Kidney epithelial cell (primary cell): ENCODE measurements at places on chromosomes 12 and 14.

- DNase-seq, result no peak
Measured at GRCh38 chr12:58530742-58531062, 389.6 kb downstream of the LRIG3 start.

GRCh38 chr12:95141310-95141709 lies 67.9 kb upstream of the NR2C1 start:
- no peak for DNase-seq

DNA sequence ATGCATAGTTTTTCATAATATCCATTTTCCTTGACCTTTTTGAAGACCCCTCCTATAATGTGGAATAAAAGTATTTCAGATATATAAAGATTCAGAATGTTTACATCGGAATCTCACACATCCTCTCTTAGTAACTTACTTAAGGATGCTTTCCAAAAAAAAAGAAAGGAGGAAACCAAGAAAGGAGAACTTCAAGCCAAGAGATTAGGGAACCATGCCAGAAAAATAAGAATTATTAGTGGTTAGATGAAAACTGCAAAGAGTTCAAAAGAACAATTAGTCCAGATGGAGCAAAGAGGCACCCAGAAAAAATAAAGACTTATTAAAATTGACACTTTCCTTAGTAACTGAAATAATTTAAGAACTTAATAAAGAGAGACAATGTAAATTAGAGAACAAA lies 179.2 kb downstream of the DUSP6 start:
- no peak for DNase-seq

- no peak for DNase-seq
Measured at GRCh38 chr12:2154050-2154449, 101.3 kb downstream of the CACNA1C start.

- no peak for DNase-seq
Measured at GRCh38 chr12:9763025-9763424, 2.3 kb upstream of the CD69 start.

- DNase-seq, result no peak
Measured at GRCh38 chr14:100442498-100443490, 119.7 kb downstream of the SLC25A47 start.

DNA sequence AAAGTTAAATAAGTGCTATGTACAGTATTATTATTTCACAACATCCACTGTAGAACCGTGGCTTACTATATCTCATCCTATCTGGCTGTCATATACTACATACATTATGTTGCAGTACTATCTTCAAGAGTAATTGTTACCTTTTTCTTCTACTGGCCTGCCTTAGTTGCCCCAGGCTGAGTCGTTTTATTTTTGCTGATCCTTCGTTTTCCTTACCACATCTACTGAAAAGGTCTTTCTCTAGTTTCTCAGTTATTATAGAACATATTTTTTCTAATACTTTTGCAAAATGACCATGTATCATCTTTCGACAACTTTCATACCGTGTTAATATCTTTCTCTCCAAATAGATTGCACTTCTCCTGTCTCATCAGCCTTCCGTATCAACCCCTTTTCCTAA lies 523.1 kb downstream of the SOX5 start:
- no peak for DNase-seq

DNA sequence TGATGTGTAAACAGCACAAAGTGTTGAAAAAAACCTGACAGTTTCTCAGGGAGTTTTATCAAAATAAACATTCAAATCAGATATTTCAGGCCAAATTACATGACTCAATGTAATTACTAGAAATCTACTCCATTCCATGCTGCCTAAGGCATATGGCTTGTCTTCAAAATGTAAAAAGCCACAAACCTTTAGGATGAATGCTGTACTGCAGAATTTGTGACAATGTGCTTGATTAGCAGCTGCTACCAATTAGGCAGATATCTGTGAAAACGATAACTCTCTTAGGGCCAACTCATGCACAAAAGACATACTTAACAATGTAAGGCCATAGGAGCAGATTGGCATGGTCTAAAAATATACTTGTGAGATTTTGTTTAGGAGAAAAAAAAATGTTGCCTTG lies 267.0 kb downstream of the DACT1 start:
- DNase-seq, result no peak

DNA sequence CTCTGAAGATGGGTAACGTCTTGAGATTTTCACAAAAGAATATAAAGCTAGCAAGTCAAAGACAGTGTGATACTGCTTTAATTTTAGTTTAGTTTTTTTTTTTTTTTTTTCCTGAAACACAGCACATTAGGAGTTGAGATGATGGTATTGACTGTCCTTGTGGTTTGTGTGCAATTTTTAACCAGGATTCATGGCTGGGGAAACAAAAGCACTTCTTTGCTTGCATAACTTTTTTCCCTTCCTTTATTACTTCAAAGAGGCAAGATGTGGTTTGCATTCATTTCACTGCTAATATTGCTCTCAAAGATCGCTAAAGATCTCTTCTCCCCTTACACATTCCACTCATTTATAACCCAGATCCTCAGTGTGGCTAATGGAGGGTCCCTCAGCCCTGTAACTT lies 157.1 kb upstream of the PZP start:
- DNase-seq, result peak; percentile 43

DNA sequence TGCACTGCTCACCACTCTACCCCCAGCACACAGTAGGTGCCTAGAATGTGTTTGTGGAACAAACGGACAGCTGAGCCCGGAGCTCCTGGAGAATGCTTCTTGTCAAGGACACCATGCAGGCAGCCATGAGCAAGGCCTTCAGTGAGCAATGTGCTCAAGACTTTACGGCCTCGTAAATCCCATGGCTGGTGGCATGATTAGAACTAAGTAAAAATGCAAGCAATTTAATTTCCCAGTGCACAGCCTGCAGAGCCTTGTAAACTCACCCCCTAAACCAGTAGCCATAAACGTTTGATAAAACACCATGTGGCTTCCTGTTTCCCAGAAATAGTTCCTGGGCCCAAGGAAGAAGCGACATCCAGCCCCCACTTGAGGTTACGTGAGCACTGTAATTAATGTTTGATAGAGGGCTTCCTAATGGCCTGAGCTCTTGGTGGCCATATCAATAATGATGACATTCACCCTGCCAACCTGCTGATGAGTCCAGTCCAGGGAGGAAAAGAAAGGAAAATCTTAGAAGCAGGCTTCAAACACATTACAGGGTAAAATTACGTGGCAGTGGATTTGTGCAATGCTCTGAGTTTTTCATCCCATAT lies 36.4 kb upstream of the FICD start:
- no peak for DNase-seq

DNA sequence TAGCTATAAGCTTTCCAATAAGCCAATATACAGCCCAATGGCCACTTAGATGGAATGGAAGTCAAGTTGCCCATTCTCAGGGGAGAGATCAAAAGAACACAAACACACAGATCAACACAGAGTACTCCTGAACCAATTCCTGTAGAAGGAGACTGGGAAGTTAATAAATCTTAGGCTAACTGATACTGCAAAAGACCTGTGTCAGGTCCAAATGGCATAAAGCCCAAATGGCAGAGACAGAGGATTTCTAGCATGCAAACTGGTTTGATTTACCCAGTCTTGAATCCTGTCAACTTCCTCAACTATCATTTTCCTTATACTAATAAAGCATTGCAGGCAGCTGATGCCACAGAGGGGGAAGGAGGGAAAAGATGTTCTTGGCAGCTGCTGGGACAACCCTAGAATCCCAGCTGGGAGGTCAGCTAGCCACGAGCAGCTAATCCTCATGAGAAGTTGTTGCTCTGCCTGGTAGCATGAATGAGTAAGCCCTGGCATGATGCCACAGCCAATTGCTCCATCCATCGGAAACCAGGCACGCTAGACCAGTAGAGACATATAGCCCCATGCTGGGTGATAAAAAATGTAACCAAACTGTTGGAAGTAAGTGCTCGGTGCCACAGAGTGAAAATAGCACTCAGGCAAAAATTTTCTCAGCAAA lies 26.2 kb downstream of the ANG start:
- DNase-seq, result no peak

DNA sequence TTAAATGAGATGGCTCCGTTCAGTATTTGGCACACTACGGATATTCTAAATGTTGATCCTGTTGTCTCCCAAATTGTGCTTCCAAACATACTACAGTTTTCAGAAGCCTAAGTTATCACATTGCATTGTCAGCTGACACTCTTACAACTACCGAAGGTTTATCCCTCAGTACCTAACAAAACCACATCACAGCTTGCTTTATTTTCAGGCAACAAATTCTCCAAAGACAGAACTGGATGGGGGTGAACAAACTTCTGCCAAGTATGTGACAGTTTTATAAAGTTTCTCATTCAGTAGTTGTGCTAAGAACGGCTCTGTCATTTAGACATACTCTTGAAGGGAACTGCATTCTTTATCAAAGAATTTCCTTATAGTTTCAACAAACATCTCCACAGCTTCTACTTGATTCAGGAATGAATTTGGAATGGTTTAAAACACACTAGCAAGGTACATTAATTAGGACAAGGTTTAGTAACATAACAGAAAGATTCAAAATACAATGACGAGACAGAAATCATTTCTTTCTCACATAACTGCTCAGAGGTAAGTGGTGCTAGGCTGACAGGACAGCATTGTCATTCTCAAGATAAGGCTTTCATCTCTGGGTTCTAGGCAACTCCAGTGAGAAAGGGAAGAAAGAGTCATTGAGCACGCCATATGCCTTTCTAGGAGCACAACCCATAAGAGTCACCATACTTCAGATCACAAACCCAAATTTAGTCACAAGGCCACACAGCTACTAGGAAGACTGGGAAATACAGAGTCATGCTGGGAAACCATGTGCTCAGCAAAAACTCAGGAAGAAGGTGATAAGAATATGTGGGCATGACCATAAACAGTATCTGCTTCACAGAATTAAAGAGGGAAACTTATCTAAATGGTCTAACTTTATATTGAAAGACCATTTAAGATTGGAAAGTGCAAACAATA lies 100.7 kb downstream of the DUSP6 start:
- no peak for DNase-seq

- DNase-seq, result no peak
Measured at GRCh38 chr14:61632807-61633206, 62.5 kb upstream of the HIF1A start.

DNA sequence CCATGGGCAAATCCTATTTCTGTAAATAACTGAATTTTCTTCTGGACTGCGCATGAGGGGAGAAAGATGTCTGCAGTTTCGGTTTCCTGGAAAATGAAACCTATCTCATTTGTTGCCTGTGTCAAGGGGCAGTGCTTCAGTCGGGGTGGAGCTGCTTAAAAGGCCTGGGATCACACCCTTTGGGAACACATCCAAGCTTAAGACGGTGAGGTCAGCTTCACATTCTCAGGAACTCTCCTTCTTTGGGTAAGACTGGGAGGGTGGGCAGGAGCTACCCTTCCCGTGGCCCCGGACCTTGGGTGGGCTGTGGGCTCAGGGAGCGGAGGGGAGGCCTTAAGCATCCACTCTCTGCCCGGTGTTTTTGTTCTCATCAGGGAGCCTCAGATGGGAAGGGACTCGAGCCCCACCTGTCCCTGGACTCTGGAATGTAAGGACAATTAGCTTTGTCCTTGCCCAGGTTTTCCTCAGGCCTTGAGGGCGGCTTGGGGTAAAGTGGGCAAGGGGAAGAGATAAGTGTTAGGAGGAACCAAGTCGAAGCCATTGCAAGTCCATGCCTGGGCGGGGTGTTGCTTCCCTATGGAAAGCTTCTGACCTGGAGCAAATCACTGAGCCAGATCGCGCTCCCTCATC lies at the start of gene IFI27:
Gene IFI27, plus strand, starts transcription at position 185 of the 630 bp plus-strand sequence.
- no peak for DNase-seq

- DNase-seq, result no peak
Measured at GRCh38 chr12:22318108-22318737, 16.3 kb downstream of the ST8SIA1 start.

DNA sequence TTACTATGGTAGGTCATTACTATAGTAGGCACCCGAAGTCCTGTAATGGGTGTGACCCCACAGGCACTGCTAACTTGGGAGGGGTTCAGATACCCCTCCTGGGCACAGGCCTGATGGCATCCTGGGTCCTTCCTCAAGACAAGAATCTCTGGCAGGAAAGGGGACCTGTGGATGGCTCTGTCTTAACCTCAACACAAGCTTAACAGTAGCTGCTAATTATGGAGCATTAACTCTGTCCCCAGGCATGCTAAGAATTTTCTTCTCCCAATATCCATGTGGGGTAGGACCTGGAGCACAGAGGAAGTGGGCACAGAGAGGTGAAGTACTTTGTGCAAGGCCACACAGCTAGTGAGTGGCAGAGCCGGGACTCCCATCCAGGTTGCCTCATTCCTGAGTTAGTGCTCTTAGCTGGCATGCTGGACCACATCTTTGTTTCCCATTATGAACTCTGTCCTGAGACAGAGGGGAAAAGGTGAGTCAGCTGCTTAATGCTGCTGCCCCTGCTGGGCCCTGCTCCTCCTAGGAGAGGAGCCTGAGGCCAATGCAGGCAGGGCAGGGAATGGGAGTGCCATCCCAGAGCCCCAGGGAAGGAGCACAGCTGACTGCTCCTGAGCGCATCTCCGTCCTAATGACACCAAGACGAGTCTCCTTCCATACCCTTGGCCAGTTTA lies 32.1 kb downstream of the GALNT16 start:
- DNase-seq, result no peak
